OCI-LY7 (cell line): ENCODE measurements at places on chromosomes 3 and 15.

- DNase-seq = no peak
Measured at GRCh38 chr3:180804916-180805315, 107.6 kb upstream of the FXR1 start.

DNA sequence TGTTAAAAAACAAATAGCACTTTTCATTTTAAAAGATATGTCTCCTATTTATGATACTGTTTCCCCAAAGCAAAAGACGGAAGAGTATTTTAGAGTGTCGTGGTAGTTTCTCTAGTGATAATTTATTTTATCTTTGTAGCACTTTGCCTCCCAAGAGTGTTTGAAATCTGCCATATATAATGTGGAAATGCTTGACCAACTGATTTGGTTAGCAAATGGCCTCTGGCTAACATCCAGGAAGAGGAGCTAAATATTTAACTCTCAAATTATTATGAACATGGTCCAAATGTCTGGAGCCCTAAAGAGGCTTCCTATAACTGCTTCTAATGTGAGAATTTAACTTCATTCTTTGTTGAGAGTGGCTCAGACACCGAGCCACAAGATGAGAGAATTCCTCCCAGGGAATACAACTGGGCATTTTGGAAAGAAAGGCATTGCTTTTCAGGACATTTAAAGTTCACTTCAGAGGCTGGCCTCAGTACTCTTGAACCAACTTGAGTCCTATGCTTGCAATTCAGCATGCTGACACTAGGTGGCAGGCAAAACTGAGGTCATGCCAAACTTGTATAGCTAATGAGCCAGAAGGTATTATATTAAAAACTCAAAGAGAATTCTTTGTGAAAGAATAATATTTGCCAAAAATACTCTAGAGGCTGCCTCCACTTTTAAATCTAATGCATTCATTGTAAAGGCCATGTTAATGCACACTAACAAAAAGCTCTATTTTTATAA lies 104.5 kb downstream of the RARB start:
- peak; percentile 38 for DNase-seq

DNA sequence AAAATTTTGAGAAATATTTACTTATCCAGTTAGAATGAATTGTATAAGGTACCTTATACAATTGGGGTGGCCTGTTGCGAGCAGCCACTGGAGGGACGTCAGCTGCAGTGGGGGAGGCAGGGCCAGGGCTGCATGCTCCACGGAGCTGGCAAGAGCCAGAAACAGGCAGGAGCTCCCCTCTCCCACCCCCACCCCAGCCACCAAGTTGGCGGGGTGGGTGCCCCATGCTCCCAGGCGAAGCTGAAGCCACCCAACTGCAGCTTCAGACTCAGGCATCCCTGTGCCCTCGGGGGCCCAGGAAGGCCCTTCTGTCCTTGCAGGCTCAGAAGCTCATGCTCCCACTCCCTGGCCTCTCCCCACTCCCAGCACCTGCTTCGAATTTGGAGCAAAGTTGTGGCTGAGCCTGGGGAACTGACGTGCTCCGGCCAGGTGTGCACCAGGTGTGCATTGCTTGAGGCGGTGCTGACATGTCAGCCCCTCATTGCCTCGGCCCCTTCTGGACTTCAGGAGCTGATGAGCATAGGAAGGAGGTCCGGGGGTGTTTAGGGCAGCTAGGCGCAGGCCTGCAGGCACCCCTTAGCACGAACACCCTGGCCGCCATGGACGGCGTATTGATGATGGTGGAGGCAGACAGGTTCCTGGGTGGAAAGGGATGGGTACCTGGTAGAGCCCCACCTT lies 743.8 kb upstream of the GBE1 start:
- no peak for DNase-seq

- no peak for DNase-seq
Measured at GRCh38 chr3:71562938-71563337, 20.6 kb downstream of the FOXP1 start.

DNA sequence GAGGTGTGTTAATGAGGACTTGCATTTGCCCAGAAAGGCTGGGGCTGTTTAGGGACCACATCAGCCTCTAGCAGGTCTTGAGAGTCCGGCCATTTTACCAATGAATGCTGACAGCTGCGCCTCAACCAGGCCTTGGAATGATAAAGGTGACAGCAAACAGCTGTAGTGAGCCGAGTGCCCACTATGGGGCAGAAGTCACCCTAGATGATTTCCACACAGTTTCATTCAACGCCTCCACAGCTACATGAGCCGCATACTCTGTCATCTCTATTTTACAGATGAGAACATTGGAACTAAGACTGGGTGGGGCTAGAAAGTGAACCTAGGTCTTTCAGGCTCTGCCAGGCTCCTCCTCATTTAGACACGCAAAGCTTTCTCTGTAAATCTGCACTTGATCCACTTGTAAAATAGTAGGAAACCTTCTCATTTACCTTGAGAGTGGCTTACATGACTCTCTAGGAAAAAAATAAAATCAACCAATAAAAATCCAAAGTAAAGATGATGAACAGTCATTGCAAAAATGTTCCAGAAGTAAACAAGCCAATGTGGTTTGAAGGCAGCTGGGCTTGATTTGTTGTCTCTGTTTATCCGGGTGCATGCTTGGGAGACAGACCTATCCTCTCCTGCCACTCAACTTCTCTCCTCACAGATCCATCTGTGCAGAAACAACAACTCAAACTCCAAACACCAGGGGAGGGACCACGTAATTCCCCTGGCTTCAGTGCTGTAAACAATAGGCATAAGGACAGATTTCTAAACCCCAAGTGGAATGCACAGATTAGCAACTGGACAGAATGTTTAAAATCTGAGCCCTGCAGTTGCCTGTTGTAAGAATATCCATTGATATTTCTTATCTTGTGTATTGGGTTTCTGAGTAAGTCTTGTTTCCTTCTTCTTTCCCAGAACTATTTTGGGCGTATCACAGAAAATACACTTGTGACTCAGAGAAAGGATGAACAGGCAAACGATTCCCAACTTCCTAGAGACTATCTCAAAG lies 31.5 kb upstream of the LDHAL6B start:
- peak; percentile 71 for DNase-seq

GRCh38 chr3:61877359-61878138 lies 316.2 kb downstream of the PTPRG start:
- DNase-seq = peak; percentile 8

DNA sequence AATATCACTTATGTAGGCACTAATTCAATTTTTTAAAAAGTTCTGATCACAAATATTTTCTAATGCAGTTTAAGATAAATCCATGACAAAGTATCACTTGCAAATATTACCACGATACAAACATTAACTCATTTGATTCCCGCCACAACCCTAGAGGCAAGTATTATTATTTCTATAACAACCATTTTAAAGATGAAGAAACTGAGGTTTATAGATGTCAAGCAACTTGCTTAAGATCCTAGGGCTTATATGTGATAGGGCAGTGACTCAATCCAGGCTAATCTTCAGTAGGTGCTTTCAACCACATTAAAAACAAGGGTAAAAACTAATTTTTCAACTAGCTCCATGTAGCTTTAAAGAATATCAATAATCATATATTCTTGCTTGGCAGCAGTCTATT lies 1.7 kb downstream of the DYNC1LI1 start:
- DNase-seq = no peak

- DNase-seq = no peak
Measured at GRCh38 chr15:23038726-23039142, 635 bp downstream of the TUBGCP5 start.

- no peak for DNase-seq
Measured at GRCh38 chr3:100207886-100208285, 52.9 kb upstream of the TBC1D23 start.

- no peak for DNase-seq
Measured at GRCh38 chr15:59119625-59120024, 14.7 kb downstream of the CCNB2 start.

DNA sequence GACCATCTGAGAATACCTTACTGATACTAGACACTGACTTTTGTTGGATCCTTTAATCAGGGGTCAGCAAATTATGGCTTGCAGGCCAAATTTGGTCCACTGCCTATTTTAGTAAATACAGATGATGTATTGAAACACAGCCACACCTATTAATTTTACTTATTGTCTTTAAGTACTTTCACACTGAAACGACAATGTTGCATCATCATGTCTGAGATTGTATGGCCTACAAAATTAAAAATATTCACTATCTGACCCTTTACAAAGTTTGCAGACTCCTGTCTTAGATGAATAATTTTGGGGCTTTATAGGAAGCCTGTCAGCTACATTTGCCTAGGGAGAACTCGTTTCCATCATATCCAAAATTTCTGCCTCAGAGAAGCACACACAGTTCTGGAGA lies 503.2 kb upstream of the TGFBR2 start:
- no peak for DNase-seq

DNA sequence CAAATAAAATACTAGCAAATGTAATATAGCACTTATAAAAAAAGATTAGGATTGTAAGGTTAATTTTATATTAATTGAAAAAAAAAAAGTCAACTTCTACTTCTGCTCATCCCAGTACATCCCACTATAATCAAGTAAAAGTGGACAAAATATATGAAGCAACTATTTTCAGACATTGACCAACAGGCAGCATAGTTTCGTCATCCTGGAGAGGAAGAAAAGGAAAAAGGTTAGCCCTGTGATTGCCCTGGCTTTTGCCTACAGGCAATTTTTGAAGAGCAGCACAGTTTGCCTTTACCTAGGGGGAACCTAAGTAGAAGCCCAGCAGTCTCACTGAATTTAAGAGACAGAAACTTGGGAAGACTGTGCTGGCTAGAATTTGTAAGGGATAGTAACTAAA lies 52.2 kb upstream of the ACTC1 start:
- no peak for DNase-seq

- DNase-seq = no peak
Measured at GRCh38 chr15:85073556-85074194, 92.0 kb downstream of the PDE8A start.

- peak; percentile 41 for DNase-seq
Measured at GRCh38 chr3:177106184-177106583, 91.1 kb downstream of the TBL1XR1 start.

GRCh38 chr3:193731656-193732055 lies 138.6 kb downstream of the OPA1 start:
- no peak for DNase-seq

GRCh38 chr15:31236184-31237042 lies 90.2 kb upstream of the KLF13 start:
- DNase-seq = peak; percentile 80

GRCh38 chr3:33957176-33957575 lies 158.7 kb downstream of the PDCD6IP start:
- DNase-seq = no peak

- no peak for DNase-seq
Measured at GRCh38 chr15:74364936-74365597, 2.4 kb downstream of the CYP11A1 start.

DNA sequence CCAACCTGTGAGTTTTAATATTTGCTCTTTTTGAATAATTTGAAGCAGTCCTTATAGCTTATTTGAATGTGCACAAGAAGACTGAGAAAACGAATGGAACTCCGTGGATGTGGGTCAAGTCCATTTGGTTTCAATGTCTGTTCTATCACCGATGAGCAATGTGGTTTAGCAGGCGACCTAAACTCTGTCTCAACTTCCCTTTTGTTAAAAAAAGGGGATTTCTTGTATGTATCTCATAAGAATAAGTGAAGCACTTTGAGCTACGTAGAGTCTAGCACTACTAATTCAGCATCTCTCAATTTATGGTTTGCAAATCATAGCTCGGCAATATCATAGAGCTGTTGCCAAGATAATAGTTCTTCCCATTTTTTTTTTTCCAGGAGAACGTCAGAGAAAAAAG lies 4.6 kb upstream of the SKIL start:
- DNase-seq = no peak

- no peak for DNase-seq
Measured at GRCh38 chr15:96122077-96123027, 208.1 kb upstream of the NR2F2 start.

DNA sequence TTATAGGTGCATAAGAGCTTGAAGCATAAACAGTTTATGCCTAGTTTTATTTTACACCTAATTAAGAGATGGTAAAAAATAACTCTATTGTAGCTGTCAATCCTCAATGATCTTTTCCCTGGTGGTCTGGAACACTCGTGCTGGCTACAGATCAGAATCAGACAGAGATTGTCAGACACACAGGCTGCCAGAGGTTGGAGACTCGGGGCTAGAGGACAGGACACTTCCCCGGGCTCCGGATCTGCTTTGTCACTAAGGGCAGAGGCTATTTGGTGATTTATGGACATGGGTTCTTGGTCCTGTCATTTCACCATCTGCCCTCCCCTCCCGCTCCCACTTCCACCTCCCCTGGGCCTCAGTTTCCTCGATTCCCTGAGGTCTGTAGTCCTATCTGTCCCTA lies 16.5 kb upstream of the FAM174B start:
- DNase-seq = no peak

DNA sequence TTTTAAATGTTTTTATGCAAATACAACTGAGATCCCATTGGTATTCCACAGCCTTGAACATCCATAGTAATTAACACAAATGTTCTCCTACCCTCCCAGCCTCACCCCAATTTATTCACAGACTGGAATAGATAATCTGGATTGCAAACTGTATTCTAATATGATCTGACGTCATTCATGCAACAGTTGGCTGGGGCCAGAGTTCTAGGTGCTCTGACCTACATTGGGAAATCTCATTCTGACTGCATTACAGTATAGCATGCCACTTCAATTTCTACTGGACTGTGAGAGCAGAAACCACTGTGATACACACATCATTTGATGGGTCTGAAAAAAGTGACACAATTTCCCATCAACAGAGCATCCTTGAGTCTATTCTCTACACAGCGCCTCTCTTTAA lies 403.1 kb downstream of the MAGI1 start:
- no peak for DNase-seq

DNA sequence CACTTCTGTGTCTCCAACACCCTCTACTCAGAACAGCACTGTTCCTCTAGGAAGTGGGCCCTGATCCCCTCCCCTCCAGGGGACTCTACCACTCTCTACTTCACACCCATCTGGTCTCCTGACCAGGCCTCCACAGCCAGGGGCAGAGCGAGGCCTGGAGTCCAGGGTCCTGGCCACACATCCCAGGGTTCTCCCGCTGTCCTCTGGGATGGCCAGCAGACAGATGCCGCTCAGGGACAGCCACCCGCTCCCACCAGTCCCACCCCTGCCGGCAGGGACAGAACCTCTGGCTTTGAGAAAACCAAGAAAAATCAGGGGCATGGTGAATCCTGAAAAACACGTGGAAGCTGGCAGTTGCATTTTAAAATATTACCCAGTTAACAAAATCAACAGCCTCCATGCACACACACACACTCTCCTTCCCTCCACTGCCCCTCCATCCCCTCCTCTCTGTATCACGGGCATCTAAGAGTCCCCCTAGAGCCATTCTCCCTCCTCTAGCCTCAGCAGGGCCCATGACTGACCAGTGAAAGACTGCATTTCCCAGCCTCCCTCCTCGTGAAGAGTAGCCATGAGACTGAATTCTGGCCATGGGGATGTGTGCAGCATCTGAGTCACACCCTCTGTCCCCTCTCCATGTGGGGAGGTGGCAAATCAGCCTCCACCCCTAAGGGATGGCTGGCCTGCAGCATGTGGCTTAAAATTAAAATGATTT lies 32.1 kb upstream of the IQSEC1 start:
- DNase-seq = no peak
